Activated CD4-positive, CD25-positive, alpha-beta regulatory T cell treated with anti-CD3 and anti-CD28 coated beads, Interleukin-2, amount 50 U/mL, for 72 hours (primary cell): ENCODE measurements at places on chromosomes 7 and 10.
A peak's percentile ranks its signal among the peaks of the same experiment; 100 is the strongest.

- DNase-seq: no peak
Observed at GRCh38 chr10:48582970-48583369, 21.9 kb downstream of the ARHGAP22 start.

DNA sequence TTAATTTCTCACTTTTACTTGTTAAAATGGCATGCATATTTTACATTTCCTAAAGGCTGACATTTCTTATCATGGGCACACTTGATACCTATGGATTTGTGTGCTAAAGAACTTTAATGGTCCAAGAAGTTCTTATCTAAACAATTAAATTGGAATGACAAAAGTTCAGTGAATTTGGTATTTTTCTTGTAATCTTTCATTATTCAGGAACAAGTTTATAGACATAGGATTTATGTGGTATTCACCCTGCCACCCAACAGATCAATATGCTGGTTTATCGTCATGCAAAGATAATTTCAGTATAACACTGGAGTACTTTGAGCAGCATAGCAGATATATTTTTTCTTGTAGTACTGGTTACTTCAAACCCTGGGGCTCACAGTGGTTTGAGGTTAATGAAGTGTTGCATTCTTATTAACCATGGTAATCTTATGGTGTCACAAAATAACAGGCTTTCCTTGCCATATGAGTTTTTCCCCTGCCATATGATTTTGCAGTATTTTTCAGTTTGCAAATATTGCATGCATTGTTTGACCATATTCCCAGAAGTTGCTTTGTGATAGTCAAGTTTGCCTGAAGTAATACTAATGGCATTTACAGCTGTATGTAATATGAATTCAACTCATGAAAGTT lies 148.8 kb downstream of the PPP1R9A start:
- DNase-seq: no peak

DNA sequence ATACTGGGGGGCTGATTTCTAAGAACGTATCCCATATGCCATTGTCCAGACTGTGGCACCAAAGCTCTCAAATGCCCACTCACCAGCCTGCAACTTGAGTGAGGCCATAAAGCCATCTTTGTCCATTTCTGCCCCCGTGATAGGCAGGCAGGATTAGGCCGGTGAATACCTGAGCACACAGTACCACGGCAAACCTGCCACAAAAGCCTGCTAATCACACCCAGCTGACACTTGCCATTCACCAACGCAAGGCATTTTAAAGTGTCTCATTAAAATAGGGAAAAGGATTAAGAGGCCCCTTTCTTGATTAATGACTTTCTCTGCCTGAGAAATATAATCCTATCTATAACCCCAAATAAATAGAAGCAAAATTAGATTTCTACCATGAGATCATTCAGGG lies 111.4 kb upstream of the NANOS1 start:
- DNase-seq: no peak

DNA sequence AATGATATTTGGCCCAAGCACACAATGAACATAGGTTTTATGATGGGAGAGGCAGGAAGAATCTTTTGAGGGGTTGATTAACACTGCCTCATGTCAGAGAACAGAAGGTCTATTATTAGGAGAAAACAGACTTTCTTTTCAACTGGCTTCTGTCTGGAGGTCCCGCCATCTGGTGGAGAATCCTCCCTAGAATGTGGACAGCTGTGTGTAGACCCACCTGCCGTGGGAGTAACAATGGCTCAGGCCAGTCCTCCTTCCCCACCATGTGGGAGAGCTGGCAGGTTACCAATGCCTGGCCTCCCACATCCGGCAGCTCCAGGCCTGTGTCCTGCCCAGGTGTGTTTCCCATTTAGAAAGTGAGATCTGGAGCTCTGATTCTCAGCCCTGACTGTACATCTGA lies 70.4 kb upstream of the AOAH start:
- no peak for DNase-seq

DNA sequence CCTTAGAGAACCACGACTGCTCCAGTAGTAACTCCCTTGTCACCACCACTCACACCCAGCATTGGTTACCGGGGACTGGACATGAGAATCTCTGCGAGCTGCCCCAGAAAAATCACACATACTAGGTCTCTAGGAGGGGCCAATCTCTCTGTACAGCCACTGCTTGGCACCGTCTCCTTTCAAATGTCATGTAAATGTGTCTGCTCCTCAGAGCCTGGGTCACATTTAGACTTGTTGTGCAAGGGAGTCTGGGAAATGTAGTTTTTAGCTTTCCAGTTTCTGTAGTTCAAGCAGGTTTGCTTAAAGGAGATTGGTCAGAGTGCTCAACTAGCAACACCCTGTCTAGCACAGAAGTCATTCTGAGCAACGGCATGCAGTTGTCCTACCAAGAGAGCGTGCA lies 60.0 kb downstream of the CHN2 start:
- DNase-seq: no peak

GRCh38 chr10:34985823-34986222 lies 104.3 kb downstream of the CUL2 start:
- DNase-seq: no peak

DNA sequence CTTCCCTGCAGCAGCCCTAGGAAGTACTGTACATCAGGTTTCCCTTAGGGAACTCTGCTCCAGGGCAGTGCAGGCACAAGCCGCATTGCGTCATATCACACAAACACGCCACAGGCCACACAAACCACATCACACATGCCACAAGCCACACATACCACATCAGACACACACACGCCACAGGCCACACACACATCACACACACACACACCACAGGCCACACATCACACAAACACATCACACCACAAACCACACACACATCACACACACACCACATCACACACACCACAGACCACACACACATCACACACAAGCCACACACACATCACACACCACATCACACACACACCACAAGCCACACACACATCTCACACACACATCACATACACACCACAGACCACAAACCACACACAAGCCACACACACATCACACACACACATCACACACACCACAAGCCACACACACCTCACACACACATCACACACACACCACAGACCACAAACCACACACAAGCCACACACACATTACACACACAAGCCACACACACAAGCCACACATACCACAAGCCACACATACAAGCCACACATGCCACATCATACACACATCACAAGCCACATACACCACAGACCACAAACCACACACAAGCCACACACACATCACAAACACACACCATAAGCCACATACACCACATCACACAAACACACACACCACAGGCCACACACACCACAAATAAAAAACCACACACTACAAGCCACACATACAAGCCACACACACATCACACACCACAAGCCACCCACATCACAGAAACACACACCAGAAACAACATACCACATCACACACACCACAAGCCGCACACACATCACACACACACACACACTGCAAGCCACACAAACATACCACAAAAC lies 53.4 kb downstream of the TMEM209 start:
- peak; percentile 49 for DNase-seq

GRCh38 chr10:71293446-71294084 lies 25.5 kb upstream of the SLC29A3 start:
- DNase-seq: no peak

GRCh38 chr7:30852308-30852684 lies 59.4 kb upstream of the AQP1 start:
- DNase-seq: no peak

- no peak for DNase-seq
Observed at GRCh38 chr10:76329891-76330575, 898.6 kb downstream of the LRMDA start.

GRCh38 chr7:111080495-111081105 lies 10.3 kb upstream of the LRRN3 start:
- DNase-seq: no peak

GRCh38 chr7:1046722-1047679 lies 2.7 kb downstream of the GPR146 start:
- DNase-seq: no peak

- DNase-seq: no peak
Observed at GRCh38 chr10:84590327-84591193, 262.2 kb downstream of the CCSER2 start.

DNA sequence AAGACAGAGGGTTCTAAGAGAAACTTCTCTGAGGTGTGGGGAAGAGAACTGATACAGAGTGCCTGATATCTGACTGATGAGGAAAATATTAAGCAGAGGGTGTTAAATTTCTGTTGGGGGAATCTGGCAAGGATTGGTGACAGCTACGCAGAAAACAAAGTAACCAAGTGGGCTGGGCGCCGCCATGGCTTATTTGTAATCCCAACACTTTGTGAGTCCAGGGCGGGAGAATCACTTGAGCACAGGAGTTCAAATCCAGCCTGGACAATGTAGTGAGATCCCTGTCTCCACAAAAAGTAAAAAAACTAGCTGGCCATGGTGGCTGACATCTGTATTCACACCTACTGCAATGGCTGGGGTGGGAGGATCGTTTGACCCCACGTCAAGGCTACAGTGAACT lies 2.1 kb upstream of the C7orf25 start:
- no peak for DNase-seq

DNA sequence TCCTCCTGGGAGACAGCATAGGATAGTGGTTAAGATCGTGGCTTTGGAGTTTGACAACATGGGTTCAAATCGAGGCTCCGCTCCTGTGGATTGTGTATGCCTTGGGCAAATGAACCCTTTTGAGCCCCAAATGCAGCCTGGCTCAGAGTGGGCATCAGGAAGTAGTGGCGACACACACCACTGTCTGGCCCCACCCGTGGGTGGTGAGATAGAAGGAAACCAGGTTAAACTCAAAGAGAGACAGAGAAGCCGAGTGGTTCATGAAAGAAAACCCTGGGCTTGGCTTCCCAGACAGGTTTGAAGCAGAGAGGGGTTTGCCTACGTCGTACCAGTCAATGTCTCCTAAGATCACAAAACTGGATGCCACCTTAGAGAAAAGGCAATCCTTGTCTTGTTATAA lies 57.7 kb downstream of the PRTFDC1 start:
- no peak for DNase-seq

DNA sequence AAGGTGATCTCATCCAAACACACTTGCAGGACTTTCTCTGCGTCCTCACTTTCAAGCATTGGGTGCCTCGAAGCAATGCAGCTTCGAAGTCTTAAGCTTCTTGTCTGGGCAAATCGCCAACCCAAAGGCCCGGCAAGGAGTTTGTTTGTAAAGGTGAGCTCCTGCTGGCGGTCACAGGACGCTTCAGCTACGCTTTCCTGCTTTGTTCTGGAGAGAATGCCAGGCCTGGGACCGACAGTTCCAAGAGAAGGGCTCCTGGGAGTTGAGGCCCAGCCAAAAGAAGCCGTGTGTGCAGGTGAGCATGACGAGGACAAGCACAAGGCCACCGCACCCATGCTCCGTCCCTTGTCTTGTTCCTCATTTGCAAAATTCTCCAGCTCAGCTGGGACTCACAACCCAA lies 106.6 kb upstream of the DOCK1 start:
- no peak for DNase-seq

DNA sequence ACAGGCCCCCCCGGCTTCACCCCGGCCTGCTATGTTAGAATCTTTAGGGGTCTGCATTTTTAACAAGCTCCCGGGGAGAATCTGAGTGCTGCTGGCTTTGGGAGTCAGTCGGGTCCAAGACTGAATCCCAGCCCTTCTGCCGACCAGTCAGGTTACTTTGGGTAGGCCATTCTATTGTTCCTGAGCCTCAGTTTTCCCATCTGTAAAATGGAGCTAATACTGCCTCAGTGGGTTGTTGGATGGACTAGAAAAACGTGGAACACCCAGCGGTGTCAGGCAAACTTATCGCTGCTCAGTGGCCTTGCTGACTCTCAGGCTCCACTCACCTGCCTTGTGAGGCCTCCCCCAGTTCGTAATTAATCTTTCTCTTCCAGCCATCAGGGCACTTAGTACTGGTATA lies 11.7 kb downstream of the TBATA start:
- DNase-seq: no peak
